CD4-positive, alpha-beta T cell treated with Interleukin-17A for 4 hours (primary cell): ENCODE measurements at places on chromosomes 1 and 21.
A peak's percentile ranks its signal among the peaks of the same experiment; 100 is the strongest.

DNA sequence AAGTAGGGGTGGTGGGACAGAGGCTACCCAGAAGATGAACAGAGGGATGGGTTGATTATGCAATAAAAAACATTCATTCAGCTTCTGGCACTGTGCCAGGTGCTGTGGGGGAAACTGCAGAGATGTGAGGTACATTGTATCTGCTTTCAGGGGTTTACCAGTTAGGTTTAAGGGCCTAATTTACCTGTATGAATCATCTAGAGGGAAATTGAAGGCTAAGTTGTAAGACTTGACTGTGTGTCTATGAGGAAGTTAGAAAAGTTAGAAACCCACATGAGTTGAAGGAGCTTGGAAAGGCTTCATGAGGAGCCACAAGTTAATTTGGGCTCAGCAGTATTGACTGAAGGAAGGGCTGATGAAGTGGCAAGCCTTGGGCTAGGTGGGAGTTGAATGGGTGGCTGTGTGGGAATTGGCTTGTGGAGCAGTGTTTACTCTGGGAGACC lies 36.7 kb upstream of the APOBEC4 start:
- no peak for DNase-seq

DNA sequence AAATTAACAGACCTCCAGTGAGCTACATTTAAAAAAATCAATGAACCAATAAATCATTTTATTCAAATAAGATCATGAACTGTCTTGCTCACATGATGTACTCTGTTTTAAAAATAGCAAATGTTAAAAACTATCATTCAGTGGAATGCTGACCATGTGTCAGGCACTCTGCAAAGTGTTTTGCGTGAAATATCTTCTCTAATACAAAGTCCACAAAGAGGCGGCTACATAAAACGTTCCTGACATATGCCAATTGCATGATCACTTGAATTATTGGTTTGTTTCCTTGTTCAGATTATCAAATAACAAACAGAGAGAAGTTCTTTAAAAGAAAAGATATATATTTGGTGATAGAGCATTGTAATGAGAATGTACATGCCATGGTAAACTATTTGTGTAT lies 10.7 kb downstream of the FMO2 start:
- no peak for DNase-seq

- DNase-seq = no peak
Observed at GRCh38 chr1:170716835-170717429, 53.0 kb downstream of the PRRX1 start.

- no peak for DNase-seq
Observed at GRCh38 chr1:59732214-59732955, 82.4 kb upstream of the HOOK1 start.

GRCh38 chr1:32104127-32104526 lies 3.7 kb upstream of the KPNA6 start:
- no peak for DNase-seq

DNA sequence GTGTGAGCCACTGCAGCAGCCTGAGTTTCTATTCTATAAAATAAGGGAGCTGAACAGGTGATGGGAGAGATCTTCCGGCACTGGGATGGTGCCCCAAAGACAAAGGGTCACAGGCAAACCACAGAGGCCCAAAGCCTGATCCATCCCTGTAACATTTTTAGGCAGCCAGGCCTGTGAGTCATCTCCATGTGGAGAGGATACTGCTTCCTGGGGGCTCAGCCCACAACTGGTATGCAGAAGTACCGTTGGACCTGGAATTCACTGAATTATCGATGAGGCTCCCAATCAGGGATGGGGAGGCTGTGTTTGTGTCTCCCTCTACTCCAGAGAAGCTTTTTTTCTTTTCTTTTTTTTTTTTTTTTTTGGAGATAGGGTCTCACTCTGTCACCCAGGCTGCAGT lies 48.8 kb upstream of the WASF2 start:
- no peak for DNase-seq

DNA sequence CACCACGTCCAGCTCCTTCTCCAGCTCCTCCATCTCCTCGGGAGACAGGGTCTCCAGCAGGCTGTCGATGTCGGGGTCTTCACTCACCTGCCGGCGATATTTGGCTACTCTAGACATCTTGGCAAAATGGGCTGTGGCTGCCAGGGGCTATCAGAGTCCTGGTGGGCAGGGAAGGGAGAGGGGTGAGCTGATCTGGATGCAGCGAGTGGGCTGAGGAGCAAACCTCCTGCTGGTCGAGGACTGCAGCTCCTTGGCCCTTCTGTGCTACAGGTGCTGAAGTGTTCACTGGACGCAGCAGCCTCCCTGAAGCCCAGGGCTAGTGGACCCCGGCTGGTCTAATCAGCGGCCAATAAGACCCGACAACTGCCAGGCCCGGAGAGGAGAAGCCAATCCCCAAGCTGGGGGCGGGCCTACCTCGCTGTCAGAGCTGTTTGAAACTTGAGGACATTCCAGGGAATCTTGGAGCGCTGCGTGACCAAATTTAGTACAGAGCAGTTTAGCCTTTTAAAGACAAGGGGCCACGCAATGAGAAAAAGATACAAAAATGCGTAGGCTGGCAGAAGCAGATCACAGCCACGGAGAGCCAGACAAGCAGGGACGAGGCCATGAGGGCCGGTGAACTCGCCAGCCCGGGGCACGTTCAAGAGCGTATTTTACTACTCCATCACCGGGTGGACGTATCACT lies at the start of gene LMOD1:
LMOD1 (minus strand) TSS at position 325 of the 685 bp plus-strand sequence; CDS start at position 117, 208 bp downstream.
- peak; percentile 13 for DNase-seq

- DNase-seq = no peak
Observed at GRCh38 chr1:149978547-149979023, 31.9 kb downstream of the OTUD7B start.

- DNase-seq = no peak
Observed at GRCh38 chr1:218686258-218686657, 341.1 kb downstream of the TGFB2 start.

GRCh38 chr1:234582681-234583301 lies 27.2 kb downstream of the IRF2BP2 start:
- no peak for DNase-seq
